B cell (primary cell): ENCODE measurements at places on chromosomes 12 and 14. TPM values are rescaled to one million over a fixed set of nuclear protein-coding genes. Genes with fewer than 3 reads are reported as not detected.

The AQP2 gene
- not detected in 2 replicates for total RNA-seq

The NDRG2 gene
- total RNA-seq: 9.5 and 10.2 TPM in 2 replicates

The PRB3 gene
- not detected in 2 replicates for total RNA-seq

The NEUROD4 gene
- not detected in 2 replicates for total RNA-seq
